ENCODE measurements at places on chromosomes 16 and 17.
A peak's percentile ranks its signal among the peaks of the same experiment; 100 is the strongest.

GRCh38 chr17:82823004-82823403, 16.8 kb downstream of the ZNF750 start:
- no peak for DNase-seq

- peak; percentile 81 for DNase-seq
These were observed 4.4 kb upstream of the IRX5 start for GRCh38 chr16:54926166-54926838.

DNA sequence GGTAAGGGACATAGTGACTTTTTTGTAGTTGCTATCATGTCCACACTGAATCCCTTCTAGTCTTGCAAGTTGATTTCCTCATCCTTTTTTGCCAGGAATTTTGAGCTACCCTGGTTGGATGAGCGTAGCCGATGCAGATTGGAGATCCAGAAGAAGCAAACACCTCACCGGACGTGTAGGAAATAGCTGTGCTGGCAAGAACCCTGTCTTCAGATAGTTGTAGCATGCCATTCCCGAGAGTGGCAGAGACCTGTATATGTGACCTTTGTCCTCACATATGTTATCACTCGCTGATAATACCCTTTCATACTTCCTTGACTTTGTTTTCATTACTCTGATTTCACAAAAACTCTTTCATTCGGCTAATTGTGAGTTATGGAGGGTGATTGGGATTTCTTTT, 6.2 kb upstream of the CASC3 start:
- DNase-seq: no peak

- no peak for DNase-seq
These were observed 6.9 kb upstream of the KRT19 start for GRCh38 chr17:41534899-41535546.

GRCh38 chr17:20975566-20975965, 67.2 kb downstream of the USP22 start:
- DNase-seq: peak; percentile 52

GRCh38 chr17:13393841-13394710, 207.7 kb downstream of the HS3ST3A1 start:
- peak; percentile 95 for DNase-seq

DNA sequence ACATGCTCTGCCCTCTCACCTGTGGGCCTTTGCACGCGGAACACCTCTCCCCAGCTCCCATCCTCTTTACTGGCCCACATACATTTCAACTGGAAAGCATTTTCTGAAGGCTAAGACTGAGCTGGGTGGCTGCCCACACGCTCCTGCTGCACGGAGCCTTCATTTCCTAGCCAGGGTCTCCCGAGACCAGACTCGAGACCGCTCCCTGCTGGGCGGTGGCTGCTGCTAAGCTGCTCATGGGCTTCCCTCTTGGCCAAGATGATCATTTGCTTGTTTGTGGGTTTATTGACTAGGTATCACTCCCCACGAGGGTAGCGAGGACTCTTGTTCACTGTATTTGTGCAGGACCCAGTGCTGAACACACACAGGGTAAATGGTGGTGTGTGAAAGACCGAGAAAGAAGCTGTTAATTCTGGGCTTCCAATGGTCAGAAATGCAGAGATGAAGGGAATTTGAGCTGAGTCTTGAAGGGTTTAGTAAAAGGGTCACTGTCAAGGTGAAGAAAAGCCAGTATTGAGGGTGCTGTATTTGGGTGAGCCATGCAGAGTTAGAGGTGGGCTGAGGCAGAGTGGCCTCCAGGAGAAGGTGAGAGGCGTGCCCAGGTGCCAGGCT, 907 bp downstream of the TRAPPC2L start:
- DNase-seq: peak; percentile 85

DNA sequence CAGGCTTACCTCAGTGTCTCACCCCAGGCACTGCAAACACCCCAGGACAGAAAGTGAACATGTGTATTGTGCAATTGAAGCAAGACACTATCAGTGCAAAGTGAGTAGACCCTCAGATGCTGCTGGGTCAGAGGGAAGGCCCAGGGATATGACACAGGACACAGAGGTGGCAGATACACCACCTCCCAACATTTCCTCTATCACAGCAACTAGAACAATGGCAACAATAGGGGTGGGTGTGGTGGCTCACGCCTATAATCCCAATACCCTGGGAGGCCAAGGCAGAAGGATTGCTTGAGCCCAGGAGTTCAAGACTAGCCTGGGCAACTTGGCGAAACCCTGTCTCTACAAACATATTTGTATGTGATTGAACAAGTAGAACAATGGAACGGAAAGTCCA, 22.5 kb downstream of the MILR1 start:
- DNase-seq: no peak

DNA sequence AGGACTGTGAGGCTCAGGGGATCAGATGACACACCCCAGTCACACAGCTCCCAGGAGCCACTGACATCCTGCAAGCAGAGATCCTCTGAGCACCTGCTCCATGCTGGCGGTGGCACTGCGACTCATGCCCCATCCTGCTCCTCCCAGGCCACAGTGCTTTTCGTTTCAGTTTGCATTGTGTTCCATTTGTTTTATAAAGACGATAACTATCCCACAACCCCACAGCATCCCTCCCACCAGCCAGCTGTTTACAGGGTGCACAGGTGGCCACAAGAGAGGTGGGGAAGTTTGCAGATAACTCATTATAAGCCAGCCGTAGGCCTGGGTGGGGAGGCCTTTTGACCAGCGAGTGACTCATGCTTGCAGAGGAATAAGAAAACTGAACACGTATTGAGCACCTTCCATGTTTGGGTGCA, 28.2 kb downstream of the BCO1 start:
- DNase-seq: no peak

DNA sequence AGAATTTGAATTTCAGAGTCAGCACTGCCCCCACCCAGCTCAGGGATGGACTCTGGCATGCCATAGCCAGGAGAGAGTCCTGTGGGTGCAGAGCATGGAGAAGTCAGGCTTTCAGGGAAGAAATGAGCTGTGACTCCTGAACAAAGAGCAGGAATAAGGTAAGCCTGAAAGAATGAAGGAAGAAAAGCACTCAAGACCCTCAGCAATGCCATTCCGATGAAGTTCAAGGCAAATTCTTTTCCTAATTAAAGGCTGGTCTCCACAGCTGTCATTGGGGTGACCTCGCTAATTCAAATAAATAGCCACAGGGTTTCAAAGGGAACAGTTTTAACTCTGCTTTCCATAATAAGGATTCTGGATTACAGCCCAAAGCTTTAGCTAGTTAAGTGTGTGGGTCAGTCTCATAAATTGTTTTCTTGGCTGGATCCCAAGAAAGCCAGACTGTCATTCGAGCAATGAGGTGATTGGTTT, 31.7 kb downstream of the TOM1L2 start:
- peak; percentile 48 for DNase-seq

GRCh38 chr17:17455173-17455572, 21.6 kb upstream of the MED9 start:
- DNase-seq: no peak
